ENCODE measurements at places on chromosomes 12 and 14. TPM values are rescaled to one million over a fixed set of nuclear protein-coding genes. Genes with fewer than 3 reads are reported as not detected.

Gene VDR
- total RNA-seq = 18.0 TPM

Gene PMCH
- total RNA-seq = not detected

Gene HSP90B1
- total RNA-seq = 219 TPM

Gene SCNN1A
- 142 TPM for total RNA-seq

Gene DDN
- 0.28 TPM for total RNA-seq

Gene GLI1
- 0.72 TPM for total RNA-seq

Gene LARP4
- total RNA-seq = 35.8 TPM

Gene MEG3
- 7.4 TPM for total RNA-seq

Gene KLRC2
- total RNA-seq = 0.60 TPM

Gene KRT8
- 40.1 TPM for total RNA-seq

Gene SDR9C7
- 26.0 TPM for total RNA-seq

Gene KLRG1
- total RNA-seq = 0.48 TPM

Gene ATP5F1B
- total RNA-seq = 674 TPM

Gene KCNH5
- total RNA-seq = not detected

Gene CABP1
- total RNA-seq = 0.16 TPM

Gene SETD3
- 29.9 TPM for total RNA-seq
